ENCODE measurements at places on chromosomes 2 and 18.

GRCh38 chr2:173010233-173010632 is 65.4 kb upstream of the MAP3K20 start:
- DNase-seq: no peak

GRCh38 chr18:48359626-48360025 is 49.6 kb downstream of the ZBTB7C start:
- no peak for DNase-seq

- DNase-seq: peak; percentile 13
Observed at GRCh38 chr2:8389431-8390108, 292.3 kb upstream of the ID2 start.

DNA sequence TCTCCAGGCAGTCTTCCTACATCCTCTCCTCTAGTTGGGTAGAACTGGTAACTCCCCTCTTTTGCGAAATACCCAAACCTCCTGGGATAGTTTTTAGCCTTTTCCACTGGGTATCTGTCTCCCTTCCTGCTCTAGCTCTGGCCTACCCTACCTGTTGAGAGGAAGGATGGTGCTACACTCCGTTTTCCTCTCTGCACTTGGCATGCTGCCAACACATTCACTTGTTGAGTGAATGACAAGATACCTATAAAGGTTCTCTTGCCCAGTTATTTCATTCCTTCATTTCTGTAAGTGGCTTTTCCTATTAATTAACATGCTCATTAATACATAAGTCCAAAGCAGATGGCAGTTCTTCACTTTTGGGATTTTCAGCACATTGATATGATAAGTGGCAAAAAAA is 293.8 kb downstream of the CNTNAP5 start:
- DNase-seq: no peak

- DNase-seq: no peak
Observed at GRCh38 chr2:37526323-37526722, 145.1 kb downstream of the CDC42EP3 start.

- no peak for DNase-seq
Observed at GRCh38 chr2:29139152-29139551, 23.9 kb downstream of the CLIP4 start.

DNA sequence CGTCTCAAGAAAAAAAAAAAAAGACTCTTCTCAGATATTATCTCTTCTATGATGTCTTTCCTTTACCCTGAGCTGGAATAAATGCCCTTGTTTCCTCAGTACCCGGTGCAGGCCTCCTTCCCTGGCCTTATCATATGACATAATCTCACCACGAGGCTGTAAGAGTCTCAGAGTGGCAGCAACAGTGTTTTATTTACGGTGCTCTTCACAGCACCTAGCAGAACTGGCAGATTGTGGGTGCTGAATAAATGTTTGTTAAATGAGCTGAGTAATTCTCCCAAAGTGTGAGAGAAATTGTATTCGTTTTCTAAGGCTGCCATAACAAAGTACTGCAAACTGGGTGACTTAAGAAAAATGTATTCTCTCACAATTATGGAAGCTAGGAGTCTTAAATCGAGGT is 82.8 kb upstream of the CD28 start:
- DNase-seq: no peak

Data from fibroblast of skin of left quadriceps (primary cell).